HL-60 (cell line): ENCODE measurements at places on chromosomes 11 and 22.

- no peak for DNase-seq
These were observed 566.4 kb downstream of the METTL15 start for GRCh38 chr11:28674433-28675103.

DNA sequence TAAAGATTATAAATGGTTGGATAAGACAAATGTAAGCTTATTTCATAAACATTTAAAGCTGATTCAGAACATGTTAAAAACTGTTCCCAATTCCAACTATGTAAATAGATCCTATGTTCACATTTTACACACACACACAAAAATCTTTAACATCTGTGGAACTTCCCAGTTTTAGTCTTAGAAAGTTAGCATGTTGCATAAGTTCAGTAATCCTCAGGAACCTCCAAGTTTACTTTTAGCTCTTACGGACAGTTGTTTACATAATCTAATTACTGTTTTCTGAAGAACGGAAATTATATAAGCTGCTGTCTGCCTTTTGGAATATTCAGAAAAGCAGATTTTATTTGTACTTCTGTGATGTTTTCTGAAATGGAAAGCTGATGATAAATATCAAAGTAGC lies 53.3 kb downstream of the PANX1 start:
- no peak for DNase-seq

DNA sequence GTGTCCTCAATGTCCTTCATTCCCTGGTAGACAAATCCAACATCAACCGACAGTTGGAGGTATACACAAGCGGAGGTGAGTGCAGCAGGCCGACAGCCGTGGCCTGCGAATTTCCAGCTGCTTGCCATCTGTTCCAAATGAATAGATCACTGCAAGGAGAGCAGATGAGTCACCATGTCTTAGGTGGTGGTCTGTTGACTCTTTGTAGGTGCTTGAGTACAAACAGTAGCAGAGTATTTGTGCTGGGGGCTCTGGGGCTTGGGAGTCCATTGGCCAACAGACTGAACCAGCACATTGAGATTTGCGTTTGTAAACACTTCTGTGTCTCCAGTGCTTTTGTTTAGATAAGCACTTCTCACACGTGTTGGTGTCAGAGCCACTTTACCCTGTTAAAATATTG lies 21.1 kb downstream of the EIF3L start:
- no peak for DNase-seq

- no peak for DNase-seq
These were observed 12.1 kb downstream of the DERL3 start for GRCh38 chr22:23826510-23827350.

DNA sequence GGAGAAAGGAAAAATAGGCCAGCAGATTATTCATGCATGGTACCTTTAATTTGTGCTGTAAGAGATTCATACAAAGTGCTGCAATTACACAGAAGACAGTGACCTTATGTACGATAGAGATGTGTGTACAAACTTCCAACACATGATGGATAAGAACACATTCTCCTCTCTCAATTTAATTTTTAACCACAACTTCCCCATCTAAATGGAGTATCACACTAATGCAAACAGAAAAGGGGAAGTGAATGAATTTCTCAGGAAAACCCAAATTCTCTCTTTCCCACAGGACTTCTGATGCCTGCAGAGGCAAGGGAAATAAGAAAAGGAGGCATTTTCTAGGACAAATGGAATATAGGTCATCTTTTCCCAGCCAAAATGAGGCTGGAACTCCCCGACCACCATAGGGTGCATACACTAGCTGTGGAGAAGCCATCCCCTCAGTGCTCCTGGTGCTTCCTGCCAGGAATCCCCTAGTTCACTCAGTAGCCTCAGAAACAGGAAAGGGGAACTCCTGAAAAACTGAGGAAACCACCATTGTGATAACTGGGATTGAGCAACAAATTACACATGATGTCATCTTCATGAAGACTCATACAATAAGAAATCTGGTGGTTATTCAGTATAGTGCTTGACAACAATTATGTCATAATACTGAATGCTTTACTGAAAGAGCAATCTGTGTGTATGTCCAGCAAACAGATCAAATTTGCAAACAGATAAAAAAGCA lies 22.4 kb downstream of the MMP10 start:
- DNase-seq = peak; percentile 15

DNA sequence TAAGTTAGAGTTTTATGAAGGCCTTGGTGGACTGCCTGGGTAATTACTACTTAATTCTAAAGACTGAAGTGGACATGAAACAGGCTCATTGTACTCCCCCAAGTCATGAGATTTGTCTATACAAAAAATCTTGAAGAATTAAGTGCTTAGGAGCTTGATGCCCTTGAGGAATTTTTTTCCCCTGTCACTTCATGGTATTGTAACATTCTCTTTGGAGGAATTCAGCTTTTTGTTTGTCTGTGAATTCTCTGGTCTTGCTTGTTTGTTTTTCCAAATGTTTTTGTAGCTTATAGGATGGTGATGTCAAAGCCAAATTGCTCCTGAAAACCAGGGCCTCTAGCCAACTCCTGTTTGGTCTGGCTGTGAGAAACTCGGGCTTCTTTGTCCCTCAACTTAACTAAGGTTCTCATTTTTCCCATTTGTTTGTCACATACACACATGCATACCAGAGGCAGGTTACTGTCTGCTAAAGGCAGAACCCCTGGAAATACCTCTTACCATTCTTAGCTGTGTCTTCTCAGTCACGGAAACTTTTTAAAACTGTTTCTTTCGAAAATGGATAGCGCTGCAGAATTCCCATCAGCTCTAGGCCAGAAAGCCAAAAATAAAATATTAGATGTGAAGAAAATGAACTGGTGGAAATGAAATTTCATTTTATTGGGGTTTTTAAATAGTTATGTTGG lies 66.9 kb downstream of the AMOTL1 start:
- DNase-seq = no peak

- DNase-seq = no peak
These were observed 13.6 kb downstream of the SLC22A12 start for GRCh38 chr11:64604458-64605243.

DNA sequence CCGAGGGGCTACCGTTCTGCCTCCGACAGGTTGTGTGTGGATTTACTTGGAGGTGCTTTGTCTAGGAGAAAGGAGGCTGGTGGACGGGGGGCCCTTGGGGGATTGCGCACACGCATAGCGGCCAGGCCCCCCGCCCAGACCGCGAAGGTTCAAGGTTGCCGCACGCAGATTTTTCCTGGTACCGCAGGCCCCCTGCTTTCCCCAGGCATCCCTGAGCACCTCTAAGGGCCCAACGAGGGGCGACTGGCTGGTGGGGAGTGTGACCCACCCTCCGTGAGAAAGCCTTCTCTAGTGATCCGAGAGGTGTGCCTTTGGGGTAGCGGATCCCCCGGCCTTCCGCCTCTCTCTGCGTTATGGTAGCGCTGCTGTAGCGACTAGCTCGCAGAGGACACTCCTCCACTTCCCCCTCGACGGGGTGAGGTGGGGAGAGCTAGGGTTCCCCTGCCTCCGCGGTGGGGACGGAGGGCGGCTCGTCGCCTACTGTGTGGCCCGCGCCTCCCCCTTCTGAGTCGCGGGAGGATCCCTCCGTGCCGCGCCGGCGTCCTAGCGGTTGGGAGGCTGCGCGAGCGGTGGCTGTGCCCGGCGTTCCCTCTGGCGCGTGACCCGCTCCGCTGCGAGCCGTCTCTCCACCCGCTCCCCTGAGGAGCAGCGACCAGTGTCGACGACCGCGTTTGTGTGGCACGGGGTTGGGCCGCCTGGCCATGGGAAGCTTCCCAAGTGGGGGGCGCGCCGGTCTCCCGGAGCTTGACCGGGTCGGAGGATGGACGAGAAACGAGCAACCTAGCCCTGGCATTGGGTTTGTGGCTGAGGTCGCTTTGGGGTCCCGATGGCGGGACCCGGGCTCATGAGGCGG lies 3900.0 kb upstream of the OR11H1 start:
- DNase-seq = no peak

DNA sequence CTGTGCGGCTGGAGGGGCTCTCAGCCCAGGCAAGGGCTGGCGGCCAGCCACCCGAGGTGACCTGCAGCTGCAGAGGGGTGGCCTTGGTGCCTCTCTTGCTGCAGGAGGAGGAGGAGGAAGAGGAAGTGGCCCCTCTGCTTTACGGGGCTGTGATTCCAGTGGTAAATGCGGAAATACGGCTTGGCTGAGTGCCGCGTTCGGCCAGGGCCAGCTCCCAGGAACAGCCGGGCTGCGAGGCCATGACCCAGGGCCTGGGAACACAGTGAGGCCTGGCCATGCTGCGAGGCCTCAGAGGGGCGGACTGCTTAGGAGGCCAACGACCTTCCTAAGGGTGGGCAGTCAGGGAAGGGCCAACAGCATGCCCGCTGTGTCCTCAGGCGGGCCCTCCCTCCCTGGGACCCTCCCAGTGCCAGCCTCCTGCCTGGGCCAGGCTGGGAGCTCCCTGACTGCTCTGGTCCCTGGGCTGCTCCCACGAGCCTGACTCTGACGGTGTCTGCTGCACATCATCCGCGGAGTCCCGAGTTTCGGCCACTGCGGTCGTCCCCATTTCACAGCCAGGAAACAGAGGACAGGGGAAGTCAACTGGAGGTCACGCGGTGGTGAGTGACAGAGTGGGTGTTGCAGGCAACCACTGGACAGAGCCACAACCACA lies 20.8 kb upstream of the PPARA start:
- no peak for DNase-seq

- DNase-seq = peak; percentile 22
These were observed 67.2 kb upstream of the BMAL1 start for GRCh38 chr11:13210424-13210823.

DNA sequence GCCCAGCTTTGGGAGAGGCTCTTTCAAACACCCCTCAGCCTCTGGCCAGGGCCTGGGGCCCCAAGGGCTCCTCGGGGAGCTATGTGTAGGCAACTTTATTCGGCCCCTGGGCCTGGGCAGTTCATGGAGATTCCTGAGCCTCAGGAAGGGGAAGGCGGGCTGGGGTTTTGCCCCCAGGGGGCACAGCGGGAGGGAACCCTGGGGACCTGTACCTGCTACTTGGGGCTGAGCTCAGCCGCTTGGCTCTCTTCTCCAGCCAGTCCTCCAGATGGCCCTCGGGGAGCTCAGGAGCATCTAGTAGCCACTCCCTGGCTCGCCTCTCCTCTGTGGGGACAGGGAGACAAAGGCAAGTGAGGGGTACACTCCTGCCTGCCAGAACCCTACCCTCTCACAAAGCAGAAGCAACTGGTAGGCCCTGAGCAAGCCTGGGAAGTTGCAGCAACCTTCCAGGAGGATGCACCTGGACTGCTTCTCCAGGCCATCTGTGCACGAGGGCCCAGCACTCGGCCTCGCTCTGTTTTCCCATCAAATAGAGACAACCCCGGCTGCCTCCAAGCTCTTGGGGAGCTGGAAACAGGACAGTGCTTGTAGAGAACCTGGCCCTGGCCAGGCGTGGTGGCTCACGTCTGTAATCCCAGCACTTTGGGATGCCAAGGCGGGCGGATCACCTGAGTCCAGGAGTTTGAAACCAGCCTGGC lies 18.5 kb downstream of the CABP7 start:
- no peak for DNase-seq

- no peak for DNase-seq
These were observed 89.1 kb downstream of the FAM76B start for GRCh38 chr11:95700471-95700817.

- no peak for DNase-seq
These were observed 458.3 kb downstream of the METTL15 start for GRCh38 chr11:28566339-28567089.

GRCh38 chr22:46078241-46079092 lies 71.9 kb upstream of the PPARA start:
- DNase-seq = no peak

DNA sequence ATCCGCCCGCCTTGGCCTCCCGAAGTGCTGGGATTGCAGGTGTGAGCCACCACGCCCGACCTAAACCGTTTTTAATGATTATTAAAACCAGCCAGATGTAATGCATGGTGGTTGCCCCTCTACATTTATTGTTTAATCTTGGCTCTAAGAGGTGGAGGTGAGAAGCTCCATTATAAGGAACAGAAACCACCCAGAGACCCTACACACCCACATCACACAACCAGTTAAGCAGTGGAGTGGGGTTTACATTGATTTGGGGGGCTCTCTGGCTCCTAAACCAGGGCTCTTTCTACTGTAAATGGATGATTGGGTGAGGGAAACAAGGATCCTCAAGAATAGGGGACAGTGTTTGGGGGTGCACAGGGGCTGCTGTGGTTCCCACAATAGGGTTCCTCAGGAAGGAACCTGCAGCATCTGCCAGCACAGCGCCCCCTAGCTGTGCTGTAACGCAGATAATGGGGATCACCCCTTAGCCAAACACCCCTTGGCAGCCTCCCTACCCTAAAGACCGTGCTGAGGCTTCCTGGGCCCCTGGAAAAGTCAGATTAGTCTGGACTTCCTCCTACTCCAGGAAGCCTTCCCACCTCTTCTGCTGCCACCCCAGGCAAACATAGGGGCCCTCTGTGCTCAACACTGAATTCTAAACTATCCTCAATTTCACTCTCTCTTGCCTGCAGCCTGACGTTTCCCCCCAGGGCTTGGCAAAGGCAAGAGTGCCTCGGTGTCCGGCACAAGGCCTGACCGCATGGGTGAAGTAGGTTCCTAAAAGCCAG lies 2.4 kb downstream of the MPST start:
- peak; percentile 54 for DNase-seq

- DNase-seq = no peak
These were observed 22.4 kb upstream of the GNB1L start for GRCh38 chr22:19876941-19877625.

- DNase-seq = no peak
These were observed 34.1 kb downstream of the PAMR1 start for GRCh38 chr11:35491231-35491871.

GRCh38 chr11:102396708-102397563 lies 49.9 kb downstream of the BIRC2 start:
- no peak for DNase-seq

- no peak for DNase-seq
These were observed 29.3 kb upstream of the SYT8 start for GRCh38 chr11:1805525-1805924.

DNA sequence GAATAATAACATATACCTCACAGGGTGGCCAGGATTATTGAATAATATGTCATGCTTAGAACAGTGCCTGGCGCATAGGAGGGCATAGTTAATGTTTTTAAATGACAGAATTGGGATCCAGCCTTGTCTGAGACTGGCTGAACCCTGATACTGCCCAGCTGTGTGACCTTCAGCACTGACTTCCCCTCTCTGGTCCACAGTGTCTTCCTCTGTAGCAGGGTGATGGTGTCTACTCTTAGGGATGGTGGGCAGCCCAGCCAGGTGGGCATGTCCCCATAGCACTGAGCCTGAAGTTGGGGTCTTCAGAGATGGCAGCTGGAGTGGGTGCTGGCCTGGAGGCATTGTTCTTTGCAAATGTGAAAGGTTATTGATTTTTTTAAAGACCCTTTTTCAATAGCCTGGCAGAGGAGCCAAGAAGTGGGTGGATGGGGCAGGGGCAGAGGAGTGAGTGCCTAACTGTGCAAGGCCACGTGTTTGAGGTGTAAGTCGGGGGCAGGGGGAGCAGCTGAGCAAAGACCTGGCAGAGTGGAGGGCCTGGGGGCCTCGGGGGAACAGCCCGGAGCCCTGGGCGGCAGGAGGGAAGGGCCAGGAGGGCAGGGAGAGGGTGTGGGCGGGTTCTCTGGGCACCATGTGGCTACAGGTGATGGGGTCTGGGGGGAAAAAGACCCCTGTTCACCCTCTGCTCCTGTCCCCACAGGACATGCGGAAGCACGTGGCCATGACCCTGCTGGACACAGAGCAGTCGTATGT lies 29.8 kb upstream of the RELT start:
- no peak for DNase-seq
